ENCODE measurements at places on chromosomes 5 and 9.

GRCh38 chr9:97398999-97399758 lies 12.7 kb upstream of the TDRD7 start:
- DNase-seq: peak; percentile 85

DNA sequence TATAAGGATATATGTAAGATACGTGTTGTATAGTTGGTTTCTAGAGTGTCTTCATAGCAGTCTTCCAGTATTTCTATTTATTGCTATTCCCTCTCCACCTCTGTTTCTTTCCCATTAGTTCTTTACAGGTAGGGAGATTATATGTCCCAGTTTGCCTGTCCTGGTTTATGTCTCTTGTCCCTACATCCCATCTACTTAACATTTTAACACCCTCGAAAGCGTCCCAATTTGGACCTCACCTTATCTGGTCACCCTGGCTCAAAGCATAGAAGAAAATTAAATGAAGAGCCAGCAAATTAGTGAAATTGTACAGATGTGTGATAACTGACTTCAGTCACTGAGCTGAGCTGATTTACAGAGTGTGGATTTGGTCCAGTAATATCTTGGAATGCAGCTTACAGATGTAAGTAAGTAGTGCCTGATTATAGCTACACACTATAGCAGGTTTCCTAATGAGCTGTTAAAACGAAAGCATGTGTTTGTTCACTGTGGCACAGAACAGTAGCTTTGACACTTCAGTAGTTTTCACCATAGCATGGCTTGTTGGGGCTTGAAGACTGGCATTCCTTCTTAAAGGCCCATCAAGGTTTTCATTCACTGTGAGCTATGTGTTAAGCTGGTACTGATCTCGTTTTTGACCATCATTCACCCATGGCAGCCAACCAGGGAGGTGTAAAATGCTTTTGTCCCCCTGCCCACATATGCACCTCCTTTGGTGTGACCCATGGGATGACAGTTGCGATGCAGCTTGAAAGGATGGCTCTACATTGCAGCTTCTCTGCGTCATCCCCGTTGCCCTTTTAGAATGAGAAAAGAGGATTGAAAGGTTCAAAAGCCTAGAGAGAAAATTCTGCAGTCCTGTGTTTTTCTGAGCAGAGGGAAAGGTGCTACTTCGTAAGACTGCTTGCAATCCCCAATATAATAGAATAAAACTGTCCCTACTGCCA lies 192.1 kb upstream of the DMRT1 start:
- DNase-seq: no peak

DNA sequence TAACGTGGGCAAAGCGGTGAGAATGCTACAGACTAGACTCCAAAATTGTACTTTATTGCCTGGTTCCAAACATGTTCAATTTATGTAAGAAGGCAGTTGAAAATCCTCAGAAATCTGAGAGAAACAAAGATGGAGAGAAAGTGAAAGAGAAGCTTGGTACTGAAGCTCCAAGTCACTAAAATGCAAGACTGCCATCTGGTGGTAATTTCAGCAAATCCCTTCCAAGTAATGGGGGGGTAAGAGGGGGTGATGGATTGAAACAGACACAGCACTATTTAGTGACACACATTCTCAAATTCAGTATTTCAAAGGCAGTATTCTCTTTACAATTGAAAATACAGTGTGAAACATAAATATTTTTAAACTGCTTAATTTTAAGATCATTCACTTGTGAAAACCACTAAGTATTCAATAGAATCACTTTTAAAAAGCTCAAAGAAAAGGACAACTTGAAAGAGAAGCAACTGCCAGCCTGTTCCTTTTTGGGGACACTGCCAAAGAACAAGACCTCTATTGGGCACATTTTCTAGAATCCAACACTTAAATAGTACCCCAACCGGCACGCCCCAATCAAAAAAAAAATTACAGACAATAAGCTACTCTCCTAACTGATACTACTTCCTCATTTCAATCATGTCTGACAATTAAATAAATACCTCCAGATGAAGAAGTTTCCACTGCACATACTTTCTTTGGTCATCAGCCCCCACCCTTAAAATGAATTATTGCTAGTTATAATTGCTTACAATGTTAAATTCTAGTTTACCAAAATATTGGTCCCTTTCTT lies 131.5 kb downstream of the AGTPBP1 start:
- DNase-seq: no peak

GRCh38 chr9:115039516-115040120 lies 78.3 kb downstream of the TNC start:
- DNase-seq: no peak

DNA sequence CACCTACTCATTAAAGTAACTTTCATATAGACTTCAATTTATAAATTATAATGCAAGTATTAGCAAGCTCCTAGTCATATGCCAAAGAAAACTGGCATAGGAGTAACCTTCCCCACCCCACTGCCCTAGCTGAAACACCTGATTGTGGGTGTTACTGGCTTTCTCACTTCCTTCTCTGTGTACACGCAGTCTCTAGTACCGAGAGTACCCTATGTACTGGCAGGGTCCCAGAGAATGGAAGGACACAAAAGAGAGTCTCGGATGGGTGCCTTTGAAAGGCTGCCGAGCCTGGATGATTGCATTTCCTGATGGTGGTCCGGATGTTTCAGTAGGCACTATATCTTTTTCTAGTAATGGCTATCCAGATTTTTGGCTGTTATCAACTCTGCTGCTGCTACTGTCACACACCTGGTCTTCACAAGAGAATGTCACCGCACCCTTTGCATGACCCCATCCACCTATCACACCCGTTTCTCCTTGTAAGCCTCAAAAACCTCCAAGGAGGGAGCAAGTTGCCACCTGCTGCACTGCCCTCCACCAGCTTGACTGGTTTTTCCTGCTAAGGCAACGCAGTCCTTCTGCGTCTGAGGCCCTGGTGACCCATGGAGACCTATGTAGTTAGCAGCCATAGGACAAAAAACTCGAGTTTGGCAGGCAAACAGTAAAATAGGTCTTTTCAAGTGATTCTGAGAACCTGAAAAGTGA lies 53.8 kb upstream of the CLINT1 start:
- DNase-seq: no peak

DNA sequence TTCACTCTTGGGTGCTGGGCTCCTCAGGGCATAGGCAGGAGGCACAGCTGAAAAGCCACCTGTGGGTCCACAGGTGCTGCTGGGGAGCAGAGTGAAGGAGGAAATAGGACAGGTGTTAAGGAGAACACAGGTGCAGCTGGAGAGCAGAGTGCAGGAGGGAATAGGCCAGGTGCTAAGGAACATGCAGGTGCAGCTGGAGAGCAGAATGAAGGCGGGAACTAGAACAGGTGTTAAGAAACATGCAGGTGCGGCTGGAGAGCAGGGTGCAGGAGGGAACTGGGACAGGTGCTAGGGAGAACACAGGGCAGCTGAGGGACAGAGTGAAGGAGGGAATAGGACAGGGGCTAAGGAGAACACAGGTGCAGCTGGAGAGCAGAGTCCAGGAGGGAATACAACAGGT lies 43.8 kb upstream of the PLEKHG4B start:
- no peak for DNase-seq

DNA sequence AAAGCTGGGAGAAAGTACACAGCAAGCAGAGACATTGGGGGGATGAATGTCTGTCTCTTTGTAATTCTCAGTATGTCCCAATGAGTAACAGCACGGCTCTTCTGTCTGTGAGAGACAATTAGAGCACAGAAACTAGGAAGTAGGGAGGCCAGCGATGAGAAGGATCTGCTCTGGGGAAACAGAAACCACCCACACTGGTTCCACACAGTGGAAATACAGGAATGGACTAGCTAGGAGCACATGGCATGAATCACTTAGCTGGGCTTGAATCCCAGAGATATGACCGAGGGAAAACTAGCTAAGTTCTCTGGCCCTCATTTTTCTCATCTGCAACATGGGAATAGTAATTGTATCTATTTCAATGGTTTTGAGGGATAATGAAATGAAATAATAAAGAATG lies 895.9 kb downstream of the TLE4 start:
- DNase-seq: no peak

DNA sequence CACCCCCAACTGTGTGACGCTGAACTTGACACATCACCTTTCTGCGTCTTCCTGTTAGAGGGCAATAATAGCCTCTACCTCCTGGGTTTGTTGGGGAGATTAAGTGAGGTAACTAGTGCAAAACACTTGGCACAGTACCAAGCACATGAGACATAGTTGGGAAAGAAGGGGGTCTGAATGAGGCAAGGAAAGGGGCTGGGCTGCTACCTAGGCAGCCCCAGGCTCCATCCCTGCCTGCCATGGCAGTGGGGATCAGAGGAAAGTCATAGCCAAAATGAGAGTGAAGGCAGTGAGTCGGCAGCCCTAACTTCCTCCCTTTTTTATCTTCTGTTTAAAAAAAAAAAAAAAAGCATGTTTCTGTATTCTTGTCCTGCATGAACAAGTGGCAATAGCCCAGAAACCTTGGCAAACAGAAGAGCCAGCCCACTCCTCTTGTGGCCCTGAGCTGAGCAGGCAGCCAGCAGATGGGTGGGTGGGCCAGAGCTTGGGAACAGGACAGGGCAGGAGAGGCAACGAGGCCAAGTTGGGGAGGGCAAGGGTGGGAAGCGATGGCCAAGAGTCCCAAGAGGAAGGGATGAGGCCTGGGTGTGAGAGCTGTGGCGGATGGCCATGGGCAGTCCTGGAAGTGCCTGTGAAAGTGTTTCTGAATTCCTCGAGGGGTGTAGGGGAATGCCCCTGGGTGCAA lies 11.4 kb downstream of the CAMK2A start:
- DNase-seq: no peak

- DNase-seq: no peak
Observed at GRCh38 chr5:127848098-127848497, 144.9 kb downstream of the CCDC192 start.

GRCh38 chr9:121816845-121817450 lies 165.5 kb downstream of the DAB2IP start:
- no peak for DNase-seq

- no peak for DNase-seq
Observed at GRCh38 chr5:59575648-59576445, 317.7 kb downstream of the PDE4D start.

DNA sequence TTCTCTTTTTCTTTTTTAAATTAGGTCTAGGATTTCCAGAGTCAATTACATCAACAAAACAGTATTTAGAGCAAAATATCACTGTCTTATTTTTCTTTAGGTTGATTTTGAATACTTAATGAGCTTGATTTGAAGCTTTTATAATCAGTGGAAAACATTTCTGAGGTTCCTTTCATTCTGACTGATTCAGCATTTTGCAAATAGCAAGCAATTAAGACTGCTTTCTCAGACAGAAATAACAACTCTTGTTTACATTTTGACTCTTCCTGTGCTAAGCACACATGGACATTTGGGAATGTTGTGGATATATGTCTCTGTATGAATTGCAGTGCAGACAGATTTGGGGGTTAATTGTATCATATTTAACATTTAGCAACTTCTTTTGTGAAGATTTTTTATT lies 22.2 kb upstream of the MCCC2 start:
- DNase-seq: no peak

GRCh38 chr9:133730994-133731715 lies 7.0 kb downstream of the SARDH start:
- peak; percentile 39 for DNase-seq

GRCh38 chr5:58875599-58875998 lies 292.7 kb downstream of the RAB3C start:
- DNase-seq: no peak

DNA sequence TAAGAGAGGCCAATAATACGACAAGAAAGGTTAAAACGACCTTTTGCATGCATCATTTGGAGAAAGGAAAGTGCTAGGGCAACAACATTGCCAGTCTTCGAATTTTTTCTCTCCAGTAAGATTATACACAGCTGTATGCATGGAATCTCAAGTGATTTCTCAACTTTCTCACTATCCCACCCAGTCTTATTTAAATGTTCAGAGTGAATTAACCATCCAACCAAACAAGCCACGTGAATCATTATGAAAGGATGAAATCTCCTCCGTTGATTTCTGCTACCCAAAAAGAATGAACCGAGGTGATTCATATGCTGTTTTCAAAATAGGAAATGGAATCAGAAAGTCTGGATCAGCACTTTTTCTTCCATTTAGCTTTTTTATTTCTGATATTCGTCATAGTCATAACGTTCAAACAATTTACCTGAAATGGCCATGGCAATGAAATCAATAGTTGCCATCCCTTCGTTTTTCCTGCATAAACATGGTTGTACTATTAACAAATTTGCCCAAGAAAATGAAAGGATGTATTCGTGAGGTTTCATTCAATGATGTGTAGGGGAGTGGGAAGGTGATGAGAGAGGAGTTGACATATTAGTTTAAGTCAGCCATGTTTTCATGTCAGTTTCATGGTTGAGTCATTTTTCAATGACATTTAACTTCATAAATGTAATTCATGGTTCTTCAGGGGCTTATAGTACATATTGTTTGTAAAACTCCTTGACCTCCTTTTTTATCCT lies 170.9 kb upstream of the WWC1 start:
- DNase-seq: no peak

DNA sequence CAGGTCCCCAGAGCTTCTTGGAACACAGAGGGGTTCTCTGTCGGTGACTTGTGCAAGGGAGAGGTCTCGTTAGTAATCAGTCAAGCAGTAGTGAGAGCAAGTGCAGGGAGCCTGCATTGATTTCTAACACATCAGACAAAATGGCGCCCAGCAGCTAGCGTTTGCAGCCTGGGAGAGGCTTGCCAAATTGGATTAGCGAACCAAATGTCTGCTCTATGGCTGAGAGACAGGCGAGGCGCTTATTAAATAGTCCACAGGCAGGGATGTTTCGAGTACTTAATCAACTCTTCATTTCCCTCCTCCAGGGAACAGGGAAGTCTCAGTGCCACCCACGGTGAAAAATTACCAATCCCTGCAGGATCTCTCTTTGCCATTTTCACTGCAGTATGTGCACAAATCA lies 131.4 kb upstream of the SHB start:
- no peak for DNase-seq

DNA sequence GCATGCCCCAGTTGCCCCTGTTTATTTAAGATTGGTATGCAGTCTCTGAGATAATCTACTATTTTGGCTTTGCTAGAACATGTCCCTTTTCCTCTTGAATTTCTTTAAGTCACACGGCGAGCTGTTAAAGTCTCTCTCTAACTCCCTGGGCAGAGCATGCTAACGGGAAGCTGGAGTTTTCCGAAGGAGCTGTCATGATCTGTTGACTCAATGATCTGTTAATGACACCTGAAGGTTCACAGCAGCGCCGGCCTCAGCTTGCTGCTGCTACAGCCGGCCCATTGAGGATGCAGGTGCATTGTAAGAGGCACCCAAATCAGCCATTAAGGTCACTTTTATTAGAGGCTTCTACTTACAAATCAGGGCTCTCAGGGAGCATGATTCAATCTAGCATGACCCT lies 1203.4 kb downstream of the MAT2B start:
- no peak for DNase-seq

DNA sequence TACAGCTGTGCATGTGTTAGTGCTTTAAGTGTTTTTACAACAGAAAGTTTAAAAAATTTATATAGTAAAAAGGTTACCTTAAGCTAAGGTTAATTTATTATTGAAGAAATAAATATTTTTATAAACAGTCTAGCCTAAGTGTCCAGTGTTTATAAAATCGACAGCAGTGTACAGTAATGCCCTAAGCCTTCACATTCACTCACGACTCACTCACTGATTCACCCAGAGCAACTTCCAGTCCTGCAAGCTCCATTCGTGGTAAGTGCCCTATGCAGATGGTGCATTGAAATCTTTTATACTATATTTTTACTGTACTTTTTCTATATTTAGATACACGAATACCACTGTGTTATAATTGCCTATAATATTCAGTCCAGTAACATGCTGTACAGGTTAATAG lies 159.1 kb downstream of the ROR2 start:
- DNase-seq: no peak

- DNase-seq: no peak
Observed at GRCh38 chr9:78972303-78972999, 599.3 kb upstream of the TLE4 start.

GRCh38 chr9:123282362-123283047 lies 14.1 kb upstream of the STRBP start:
- DNase-seq: peak; percentile 80

GRCh38 chr5:52798938-52799337 lies 11.2 kb downstream of the ITGA1 start:
- no peak for DNase-seq
